ENCODE measurements at places on chromosomes 5 and 9.

DNA sequence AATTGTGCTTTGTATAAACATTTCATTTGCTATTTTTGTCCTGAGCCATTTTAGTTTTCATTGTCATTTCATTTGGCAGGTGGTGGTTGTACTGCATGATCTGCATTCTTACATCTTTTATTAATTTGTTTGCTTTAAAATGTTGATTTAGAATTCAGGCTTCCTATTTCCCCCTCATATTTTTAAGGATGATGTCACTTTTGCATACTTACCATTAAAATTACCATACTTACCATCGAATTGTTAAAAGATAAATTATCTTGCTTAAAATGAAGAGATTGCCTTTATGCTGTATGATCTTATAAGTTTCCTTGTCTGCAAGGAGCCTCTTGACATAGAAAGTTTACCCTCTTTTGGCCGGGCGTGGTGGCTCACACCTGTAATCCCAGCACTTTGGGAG, 31.1 kb downstream of the DIMT1 start:
- no peak for DNase-seq

GRCh38 chr5:74457876-74458275, 182.7 kb downstream of the ENC1 start:
- DNase-seq: no peak

DNA sequence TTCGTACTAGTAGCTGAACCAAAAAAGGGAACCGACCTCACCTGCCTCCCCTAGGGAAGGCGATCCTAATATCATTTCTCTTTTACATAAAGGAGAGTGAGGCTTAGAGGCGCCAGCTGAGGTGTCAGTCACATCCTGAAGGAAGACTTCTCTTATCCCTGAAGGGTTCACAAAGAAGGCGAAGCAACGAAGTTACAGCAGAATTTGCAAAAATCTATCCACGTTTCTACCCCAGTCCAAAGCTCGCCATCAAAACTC, 598 bp upstream of the KIAA1191 start:
- no peak for DNase-seq

- no peak for DNase-seq
These were observed 58.5 kb upstream of the IER5L start for GRCh38 chr9:129236441-129237145.

GRCh38 chr5:142104491-142104890, 4.1 kb upstream of the NDFIP1 start:
- no peak for DNase-seq

DNA sequence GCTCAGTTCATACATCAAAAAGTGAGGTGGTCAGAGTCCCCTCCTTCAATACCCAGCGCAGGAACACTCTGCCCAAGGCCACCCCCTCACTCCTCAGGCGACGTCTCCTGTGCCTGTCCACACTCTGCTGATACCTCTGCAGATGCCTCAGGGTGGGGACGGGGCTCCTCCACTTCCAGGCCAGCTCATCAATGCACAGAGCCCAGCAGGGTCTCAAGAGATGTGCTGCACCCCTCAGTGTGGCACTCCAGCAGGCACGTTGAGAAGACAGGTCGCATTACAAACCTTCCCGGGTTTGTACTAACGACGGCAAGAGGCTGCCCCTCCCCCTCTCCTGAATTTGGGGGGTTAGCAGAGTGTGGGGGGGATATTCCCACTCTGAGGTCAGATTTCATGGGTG, 128.5 kb downstream of the ZNF354C start:
- DNase-seq: no peak

- no peak for DNase-seq
These were observed 4.6 kb downstream of the SURF4 start for GRCh38 chr9:133371261-133371711.

DNA sequence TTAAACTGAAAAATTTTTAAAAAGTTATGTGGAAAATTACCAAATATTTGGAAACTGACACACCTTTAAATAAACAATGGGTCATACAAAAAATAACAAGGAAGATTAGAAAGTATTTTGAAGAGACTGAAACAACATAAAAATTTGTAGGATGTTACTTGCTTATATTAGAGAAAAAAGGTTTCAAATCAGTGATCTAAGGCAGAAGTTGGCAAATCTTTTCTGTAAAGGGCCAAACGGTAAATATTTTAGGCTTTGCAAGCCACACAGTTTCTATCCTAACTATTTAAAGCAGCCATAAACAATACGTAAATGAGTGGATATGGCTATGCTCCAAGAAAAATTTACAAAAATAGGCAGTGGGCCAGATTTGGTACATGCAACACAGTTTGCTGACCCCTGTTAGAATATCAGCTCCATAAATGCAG, 81.3 kb downstream of the OXCT1 start:
- DNase-seq: no peak

DNA sequence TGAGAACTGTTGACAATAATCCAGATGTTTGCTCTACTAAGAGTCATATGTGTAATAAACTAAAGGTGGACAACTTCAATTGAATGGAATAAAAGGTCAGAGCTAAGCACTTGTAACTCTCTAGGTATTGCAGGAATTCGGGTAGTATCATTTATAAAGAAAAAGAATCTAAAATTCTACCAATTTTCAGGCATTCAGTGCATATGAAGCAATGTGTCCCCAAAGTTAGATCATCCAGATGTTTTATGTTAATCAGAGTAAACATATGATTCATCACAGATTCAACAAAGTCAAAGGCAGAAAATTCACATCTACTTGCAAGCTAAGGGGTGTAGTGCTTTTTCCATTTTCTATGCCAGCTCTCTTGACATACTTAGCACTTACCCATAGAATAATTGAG, 477.1 kb downstream of the PDE4D start:
- DNase-seq: no peak

All from WERI-Rb-1 (cell line).